H7 (cell line): ENCODE measurements at places on chromosomes 1 and 21. TPM values are rescaled to one million over a fixed set of nuclear protein-coding genes. Genes with fewer than 3 reads are reported as not detected.

The RIIAD1 gene
- not detected in 2 replicates for total RNA-seq

The CSMD2 gene
- 5.8 and 6.3 TPM in 2 replicates for total RNA-seq

The PGLYRP4 gene
- not detected in 2 replicates for total RNA-seq

The BARHL2 gene
- total RNA-seq: not detected in 2 replicates

The PRAMEF1 gene
- not detected in 2 replicates for total RNA-seq

- peak; percentile 93 for DNase-seq
These were observed 10.7 kb downstream of the OPTC start for GRCh38 chr1:203504400-203505250.

- no peak for DNase-seq
These were observed 49.5 kb upstream of the DMRTB1 start for GRCh38 chr1:53409695-53410094.

DNA sequence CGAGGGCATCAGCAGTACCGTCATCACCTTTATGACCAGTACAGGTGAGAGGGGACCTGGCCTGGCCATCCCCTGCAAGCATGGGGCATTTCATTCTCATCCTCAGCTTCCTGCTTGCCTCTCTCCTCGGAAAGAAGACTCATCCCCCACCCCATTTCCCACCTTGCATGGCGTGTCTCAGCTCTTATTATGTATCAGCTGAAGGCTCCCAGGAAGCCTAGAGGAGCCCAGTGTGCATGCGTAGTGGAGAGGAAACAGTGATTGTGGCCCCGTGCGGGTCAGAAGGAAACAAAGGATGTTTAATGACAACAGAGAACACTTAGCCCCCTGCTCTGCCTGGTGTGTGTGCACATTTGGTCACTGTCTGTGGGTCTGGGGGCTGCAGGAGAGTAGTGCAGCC is 40.3 kb upstream of the CNTN2 start:
- DNase-seq: no peak

DNA sequence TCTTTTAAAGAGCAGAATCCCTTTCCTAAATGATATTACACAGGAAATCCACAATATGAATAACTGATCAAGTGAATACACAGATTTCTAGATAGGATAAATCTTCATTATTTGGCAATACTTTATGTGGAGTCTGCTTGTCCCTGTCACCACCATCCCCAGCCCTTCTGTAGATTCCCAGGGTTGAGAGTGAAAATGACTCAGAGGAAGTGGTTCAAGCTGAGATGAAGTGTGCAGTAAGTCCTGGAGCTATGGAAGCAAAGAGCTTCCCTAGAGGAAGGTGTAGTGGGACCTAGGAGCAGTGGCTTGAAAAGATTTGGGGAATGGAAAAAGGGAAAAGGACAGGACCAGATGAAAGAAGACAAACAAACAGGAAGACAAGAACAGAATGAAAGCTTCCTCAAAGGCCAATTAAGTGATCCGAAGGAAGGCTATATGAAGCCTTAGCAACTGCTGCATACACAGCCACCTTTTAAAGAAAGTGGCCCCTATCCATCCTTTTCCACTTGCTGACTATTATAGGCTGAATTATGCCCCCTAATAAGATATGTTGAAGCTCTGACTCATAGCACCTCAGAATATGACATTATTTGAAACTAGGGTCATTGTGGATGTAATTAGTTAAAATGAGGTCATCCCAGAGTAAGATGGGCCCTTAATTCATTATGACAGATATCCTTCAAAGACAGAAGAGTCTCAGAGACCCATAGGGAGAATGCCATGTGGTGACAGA is 96.5 kb upstream of the CAMK1G start:
- DNase-seq: no peak

- no peak for DNase-seq
These were observed 35.4 kb downstream of the CHRM3 start for GRCh38 chr1:239421811-239422210.

GRCh38 chr1:107096690-107097089 is 40.2 kb downstream of the PRMT6 start:
- no peak for DNase-seq

DNA sequence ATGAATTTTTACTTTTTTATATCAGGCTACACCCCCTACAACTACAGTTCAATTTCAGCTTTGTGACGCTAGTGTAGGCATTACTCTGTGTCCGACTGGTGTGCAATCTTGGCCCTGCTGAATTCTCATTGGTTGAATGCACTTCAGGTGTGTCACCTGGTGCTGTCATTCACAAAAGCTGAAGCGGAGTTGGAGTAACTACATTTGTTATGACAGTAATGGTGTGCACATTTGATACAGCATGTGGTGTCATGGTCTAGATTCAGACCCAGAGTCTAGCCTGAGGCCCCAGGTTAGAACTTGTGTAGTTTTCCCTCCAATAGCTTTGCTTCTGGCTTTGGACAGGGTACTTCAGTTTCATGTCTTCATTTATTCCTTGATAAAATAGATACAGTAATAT is 88.7 kb downstream of the C1orf94 start:
- DNase-seq: no peak

DNA sequence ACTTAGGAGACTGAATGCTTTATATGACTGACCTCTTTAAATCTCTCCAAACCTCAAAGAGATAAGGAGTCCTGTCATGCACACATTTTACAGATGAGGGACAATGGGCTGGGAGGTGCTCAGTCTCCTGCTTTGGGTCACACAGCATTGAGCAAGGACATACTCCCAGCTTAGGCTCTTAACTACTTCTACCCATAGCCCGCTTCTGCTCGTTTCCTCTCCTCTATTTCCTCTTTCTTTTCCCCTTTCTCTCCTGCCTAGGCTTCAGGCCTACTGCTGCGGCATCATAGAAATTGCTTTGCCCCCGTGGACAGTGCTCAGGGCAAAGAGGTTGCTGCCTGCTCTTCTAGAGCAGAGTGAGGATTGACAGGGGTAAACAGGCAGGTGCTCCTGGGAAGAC is 12.4 kb upstream of the ZNF691 start:
- DNase-seq: no peak
